ENCODE measurements at places on chromosomes 4 and X.

DNA sequence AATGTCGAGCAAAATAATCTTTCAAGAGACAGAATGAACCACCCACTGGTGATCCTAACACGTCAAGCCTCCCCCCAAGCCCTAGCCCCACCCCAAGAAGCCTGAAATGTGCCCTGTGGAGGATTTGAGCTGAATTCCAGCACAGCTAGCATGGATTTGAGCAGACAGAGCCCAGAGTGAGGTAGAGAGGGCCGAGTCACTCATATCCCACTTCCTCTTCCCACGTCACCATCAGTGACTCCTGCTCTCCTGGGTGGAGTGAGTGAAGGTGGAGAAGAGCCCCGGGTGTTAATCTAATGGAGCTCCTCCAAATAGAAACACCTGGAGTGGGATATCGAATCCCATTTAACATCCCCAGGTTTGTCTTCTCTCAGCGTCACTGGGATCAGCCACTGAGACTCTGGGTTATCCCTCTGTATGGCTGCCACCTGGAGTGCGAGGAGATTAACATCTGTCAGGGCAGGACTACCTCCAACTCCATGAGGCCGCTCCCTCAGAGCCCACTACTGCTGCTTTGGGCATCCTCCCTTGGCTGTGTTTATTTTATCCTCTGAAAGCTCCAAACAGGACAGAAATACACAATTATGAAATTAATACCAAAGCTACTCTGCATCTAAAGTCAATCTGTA lies 136.6 kb downstream of the NWD2 start:
- peak; percentile 82 for DNase-seq

- DNase-seq = peak; percentile 94
Observed at GRCh38 chr4:6109842-6110560, 90.3 kb downstream of the JAKMIP1 start.

- no peak for DNase-seq
Observed at GRCh38 chr4:151888367-151888866, 127.6 kb upstream of the GATB start.

GRCh38 chrX:149286940-149287349 lies 218.2 kb downstream of the IDS start:
- DNase-seq = peak; percentile 81

- DNase-seq = no peak
Observed at GRCh38 chrX:43849173-43849572, 33.1 kb downstream of the MAOB start.

DNA sequence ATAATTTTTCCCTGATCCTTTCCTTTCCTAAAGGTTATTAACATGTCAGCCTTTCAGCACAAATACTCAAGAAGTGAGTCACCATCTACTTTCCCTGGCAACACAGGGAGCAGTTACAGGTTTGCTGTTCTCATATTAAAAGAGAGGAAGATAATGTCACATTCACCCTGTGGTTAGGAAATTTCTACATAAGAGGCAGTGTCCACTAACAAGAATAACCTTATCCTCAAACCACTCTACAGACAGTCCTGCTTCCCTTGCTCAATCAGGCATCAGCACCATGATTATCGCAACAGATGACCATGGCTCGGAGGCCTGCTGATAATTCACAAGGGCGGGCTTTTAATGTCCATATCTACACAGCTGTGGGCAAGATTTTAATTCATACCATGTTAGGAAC lies 30.9 kb downstream of the RNF150 start:
- no peak for DNase-seq

- DNase-seq = peak; percentile 57
Observed at GRCh38 chrX:130172127-130172845, 524 bp downstream of the RAB33A start.

All from endodermal cell (in vitro differentiated cells).